ENCODE measurements at places on chromosomes 11 and 22. TPM values are rescaled to one million over a fixed set of nuclear protein-coding genes. Genes with fewer than 3 reads are reported as not detected.
A peak's percentile ranks its signal among the peaks of the same experiment; 100 is the strongest.

KDM4D gene
- total RNA-seq = 1.4 TPM

RTN4R gene
- total RNA-seq = 2.4 TPM

MYOD1 gene
- total RNA-seq = 0.05 TPM

CABP2 gene
- total RNA-seq = not detected

GAL gene
- total RNA-seq = not detected

- no peak for DNase-seq
These were observed 92.7 kb upstream of the TBCEL start for GRCh38 chr11:120931057-120931779.

DNA sequence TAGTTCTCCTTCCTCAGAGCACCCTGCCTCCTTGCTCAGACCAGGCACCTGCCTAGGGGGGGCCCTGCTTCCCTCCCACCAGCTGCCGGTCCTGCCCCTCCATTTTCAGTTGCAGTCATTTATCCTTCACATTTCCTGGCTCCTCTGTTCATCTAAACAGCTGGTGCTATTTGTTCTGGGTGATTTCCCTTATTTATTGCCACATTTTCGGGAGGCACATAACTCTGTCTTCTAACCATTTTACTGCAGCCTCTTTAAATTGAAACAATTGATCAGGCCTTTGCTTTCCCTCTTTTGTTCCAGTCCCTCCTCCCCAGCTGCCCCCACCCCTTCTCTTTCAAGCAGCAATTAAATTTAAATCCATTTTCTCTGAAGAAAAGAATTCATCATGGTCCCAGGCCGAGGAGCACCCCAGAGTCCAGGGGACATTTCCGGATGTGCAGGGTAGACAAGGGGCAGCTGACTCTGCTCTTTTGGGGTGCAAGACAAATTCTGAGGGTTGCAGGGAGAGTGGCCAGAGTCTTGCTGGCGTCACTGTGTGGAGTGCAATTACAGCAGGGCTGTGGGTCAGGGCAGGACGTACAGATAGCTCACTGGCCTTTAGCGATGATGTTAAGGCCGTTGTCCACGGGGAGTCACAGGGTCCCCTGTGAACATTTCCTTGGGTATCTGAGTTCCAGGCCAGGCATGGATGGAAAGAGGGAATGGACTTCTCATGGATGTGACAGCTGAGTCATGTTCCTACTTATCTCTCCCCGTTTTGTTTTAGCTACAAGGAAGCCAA is 476.4 kb downstream of the TBC1D22A start:
- DNase-seq = no peak

DNA sequence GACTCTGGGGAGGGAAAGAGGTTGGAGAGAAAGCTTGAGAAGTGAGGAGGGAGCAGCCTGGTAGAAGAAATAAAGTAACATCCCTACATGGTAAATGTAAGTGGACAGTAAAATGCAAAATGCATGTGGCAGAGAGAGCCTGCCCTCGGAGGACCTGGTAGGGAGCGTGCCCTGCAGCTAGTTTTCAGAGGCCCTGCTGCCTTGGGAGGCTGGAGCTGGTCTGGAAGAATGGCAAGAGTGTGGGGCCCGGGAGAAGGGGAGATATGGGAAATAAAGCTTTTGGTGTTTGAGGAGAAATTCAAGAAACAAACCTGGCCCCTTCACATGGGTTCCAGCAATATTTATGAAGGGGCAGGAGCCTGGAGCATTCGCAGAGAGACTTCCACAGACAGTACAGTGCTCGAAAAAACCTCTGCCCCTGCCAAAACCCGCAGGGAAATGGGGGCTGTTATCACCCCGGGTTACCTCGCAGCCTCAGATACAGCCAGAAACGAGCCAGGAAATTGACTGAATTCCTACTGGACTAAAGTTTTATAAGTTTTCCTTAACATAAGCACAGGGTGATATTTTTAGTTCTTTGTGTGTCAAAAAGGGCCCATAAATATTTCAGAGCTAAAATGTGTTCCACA is 363.0 kb downstream of the TENM4 start:
- DNase-seq = no peak

- DNase-seq = peak; percentile 83
These were observed 222.5 kb downstream of the TBC1D22A start for GRCh38 chr22:46984751-46985506.

DNA sequence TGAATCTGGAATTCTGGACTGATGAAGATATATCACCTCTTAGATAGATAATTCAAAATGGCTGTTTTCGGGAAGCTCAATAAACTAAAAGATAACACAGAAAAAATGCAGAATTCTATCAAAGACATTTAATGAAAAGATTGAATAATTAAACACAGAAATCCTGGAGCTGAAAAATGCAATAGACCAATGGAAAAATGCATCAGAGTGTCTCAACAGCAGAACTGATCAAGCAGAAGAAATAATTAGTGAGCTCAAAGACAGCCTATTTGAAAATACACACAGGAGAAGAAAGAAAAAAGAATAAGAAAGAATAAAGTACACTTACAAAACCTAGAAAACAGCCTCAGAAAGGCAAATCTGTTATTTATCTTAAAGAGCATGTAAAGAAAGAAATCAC is 356.4 kb upstream of the B3GAT1 start:
- no peak for DNase-seq

DNA sequence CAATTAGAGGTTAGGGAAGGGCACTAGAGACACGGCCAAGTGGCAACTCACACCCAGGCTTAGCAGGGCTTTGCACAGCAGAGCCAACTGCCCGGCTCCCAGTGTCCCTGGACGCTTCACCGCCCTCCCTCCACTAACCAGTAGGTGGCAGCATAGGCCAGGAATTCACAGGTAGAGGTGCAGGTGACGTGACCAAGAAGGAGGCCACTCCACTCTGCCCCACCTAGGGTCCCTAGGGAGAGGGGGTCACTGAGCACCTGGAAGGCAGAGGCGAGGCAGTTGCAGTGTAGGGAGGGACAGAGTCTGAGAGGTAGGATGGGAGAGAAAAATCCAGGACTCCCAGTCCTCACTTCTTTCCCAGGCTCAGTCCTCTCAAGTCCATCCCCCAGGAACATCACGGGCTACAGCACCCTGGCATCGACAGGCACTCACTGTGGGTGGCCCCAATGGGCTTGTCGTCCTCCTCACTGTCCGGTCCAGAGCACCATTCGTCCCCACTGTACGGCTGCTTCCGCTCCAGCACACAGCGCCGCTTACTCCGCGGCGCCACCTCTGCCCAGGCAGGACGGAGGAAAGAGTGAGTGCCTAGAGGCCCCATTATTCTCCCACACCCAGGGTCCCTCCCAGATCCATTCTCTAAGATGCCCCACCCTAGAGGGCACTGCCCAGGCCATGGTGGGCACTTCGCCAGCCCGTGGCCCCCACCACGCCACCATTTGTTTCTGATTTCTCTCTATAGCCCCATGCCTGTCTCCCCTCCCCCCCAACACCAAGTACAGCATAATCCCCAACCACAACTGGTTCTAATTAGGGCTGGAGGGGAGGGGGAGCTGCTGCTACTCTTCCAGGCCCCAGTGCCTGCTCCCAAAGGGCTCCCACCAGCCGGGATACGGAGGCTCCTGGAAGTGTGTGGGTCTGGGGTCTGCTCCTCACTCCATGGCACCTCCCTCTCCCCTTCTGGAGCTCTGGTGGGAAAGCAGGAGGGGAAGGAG is 18.4 kb downstream of the BCL9L start:
- DNase-seq = peak; percentile 76

- no peak for DNase-seq
These were observed 762 bp upstream of the CCDC134 start for GRCh38 chr22:41799486-41800347.

DNA sequence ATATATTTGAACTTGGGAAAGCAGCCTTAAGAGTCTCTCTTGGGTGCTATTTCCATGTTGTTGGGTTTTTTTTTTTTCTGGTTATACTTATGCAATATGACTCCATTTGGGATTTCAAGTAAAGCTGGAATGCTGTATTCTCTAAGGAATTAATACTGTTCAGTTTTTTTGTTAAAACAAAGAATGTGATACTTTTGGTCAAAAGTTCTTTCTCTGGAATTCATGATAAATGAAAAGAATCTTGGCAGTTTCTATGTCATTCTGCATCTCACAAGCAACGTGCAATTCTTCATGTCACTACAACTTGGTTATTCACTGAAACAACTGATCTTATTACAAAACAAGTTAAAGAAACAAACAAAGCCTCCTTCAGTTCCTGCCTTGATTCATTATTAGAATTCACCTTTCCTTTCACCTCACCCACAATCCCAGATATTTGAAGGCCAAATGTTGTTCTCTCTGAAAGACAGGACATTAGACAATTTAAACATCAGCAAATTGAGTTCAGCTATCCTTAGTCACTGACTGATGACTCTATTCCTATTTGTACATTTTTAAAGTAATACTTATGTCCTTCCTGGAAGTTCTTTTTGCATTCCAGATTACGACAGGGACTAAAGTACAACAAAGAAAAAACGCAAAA is 176.2 kb downstream of the SBF2 start:
- DNase-seq = peak; percentile 42

DNA sequence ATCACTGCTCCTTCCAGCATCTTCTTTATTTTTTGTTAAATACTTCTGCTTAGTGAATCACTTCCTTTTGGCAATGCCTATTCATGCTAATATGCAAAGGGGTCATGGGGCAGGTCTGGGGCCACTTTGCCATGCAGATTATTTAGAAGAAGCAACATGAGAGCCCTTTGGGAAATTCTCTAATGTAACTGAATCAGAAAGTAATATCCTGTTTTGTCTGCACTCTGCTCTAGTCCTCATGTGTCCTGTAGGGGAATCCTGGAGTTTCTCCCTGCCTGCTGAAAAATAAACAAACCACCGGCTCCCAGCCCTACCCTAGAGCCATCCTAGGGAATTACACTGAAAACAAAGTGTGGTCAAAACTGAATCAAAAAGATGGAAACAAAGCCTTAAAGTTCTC is 176.5 kb upstream of the POU2AF2 start:
- DNase-seq = peak; percentile 81

GRCh38 chr22:41047801-41048211 is 44.6 kb upstream of the EP300 start:
- no peak for DNase-seq

DNA sequence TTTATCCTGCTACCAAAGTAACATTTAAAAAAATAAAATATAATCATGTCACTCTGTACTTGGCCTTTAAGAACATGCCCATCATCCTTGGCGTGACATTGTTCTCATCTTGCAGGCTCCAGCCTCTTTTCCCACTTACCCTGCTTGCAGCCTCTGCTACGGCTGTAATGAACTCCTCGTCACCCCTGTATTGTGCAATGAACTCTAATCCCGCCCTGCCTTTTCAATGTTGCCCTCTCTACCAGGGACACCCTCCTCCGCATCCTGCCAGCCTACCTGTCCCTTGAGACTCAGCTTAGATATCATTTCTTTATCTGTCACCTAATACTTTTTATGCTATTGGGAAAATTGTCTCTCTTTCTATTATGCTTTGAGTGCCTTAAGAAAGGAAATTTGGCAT is 12.6 kb upstream of the MMP20 start:
- no peak for DNase-seq

- no peak for DNase-seq
These were observed 52.5 kb downstream of the RELT start for GRCh38 chr11:73428699-73429098.

DNA sequence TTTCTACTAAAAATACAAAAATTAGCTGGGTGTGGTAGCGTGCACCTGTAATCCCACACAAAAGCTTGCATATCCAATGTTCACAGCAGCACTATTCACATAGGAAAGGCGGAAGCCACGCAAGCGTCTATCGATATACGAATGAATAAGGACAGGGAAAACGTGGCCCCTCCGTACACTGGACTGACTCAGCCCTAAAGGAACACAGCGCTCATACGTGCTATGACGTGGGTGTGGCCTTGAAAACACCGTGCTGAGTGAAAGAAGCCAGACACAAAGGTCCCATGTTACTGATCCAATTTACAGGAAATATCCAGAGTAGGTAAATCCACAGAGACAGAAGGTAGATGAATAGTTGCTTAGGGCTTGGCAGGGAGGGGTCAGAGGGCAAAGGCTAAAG is 7.0 kb downstream of the LMF2 start:
- no peak for DNase-seq

DNA sequence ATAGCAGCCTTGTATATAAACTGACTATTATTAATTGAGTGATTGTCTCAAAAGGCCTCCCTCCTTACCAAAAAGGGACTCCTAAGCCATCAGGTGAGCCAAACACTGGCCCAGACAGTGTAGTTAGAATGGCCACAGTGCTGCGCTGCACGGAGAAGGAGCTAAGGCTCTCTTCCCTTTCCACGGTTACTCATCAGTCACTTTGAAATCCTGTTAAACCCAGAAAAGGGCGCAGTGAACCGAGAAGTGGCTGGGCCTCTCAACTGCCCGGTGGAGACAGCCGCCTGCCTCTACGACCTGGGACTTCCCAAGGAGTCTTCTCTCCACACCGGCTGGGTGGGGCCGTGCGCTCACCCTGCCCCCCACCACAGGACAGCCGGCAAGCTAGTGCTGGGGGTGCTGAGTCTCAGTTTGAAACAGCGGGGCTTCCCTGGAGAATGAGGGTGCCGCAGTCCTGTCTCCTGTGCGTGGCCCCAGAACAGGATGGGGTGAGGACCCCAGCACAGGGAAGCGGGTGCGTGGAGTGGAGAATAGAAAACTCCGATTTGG is 1.3 kb downstream of the MYH9 start:
- DNase-seq = peak; percentile 84
